Activated naive CD4-positive, alpha-beta T cell treated with anti-CD3 and anti-CD28 coated beads for 36 hours (primary cell): ENCODE measurements at places on chromosomes 4 and X.

DNA sequence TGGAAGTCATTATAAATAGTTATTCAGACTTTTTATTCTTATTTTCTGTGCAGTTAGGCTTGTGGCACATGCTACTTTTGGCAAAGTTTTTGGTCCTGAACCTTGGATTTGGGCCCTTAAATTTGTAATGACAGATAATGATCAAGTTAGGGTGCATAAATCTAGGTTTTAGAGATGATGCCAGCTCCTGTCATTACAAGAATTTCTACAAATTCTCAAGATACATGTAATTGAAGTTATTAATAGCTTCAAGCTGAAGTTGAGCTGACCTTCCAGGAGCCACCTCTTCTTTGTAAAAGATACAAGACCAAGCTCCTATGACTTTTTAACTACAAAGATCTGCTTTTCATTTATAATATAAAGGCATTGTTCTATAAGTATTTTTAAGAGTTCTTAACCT, 255.6 kb upstream of the UGT8 start:
- DNase-seq = no peak

GRCh38 chr4:77152421-77152820, 4.6 kb upstream of the CCNG2 start:
- DNase-seq = no peak

DNA sequence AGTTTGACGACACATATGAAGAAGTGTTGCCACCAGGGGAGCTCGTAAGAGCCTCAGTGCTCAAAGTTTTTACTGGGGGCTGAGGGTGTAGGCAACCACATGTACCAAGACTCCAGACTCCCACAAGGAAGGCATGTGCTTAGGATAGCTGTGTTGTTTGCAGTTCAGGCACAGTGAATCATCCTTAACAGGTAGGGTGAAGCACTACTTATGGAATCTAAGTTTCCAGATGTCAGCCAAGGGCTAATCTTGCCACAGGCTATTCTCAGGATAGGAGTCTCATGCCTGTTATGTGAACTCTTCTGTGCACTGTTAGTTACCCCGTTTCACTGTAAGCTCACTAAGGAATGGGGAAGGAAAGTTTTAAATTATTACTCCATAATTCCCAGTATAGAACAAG, 202.6 kb downstream of the TMA16 start:
- no peak for DNase-seq

DNA sequence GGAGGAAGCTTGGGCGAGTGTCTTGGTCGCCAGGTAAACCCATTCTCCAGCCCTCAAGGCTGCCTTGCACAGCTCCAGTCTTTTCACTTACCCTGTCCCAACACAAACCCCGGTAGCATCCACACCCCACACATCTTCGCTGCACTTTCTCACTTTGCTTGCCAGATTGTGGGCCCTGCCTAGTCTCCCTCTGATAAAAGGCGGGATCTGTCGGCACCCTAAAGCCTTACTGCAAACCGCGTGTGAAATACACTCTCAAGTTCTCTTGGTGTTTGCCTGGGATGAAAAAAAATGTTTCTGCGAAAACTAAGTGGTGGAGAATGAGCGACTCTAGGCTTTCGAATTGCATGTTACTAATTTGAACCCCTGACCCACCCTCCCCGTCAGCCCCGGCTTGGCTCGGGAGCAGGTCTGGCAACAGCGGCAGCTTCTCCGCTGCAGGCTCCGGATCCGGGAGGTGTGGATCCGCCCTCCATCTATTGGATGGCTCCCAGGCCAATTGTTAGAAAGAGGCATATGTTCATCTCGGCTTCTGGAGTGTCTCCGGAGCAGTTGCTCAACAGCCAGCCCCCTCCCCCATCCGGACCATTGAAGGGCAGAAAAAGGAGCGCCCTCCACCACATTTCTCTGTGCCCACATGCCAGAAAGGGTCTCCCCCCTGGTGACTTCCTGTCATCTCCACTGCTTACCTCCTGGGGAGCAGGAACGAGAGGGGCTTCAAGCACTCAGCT, 3.0 kb upstream of the CITED1 start:
- peak; percentile 39 for DNase-seq

DNA sequence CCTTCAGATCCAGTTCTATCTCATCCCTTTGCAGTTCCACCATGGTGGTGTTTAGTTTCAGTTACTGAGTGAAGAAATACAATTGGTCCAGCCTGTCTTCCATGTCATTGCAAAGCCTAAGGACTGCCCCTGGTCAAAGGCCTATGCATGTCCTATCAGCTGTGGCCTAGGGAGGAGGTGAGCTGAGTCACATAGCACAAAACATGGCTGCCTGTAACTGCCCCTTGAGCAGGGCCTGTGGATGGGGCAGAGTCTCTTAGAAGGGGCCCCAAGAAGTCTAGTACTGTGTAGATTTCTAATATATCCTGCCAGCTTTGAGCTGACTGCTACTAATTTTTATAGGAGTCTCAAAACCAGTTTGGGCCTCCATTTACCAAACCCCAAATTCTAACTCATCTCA, 296.7 kb downstream of the FBXW7 start:
- no peak for DNase-seq

DNA sequence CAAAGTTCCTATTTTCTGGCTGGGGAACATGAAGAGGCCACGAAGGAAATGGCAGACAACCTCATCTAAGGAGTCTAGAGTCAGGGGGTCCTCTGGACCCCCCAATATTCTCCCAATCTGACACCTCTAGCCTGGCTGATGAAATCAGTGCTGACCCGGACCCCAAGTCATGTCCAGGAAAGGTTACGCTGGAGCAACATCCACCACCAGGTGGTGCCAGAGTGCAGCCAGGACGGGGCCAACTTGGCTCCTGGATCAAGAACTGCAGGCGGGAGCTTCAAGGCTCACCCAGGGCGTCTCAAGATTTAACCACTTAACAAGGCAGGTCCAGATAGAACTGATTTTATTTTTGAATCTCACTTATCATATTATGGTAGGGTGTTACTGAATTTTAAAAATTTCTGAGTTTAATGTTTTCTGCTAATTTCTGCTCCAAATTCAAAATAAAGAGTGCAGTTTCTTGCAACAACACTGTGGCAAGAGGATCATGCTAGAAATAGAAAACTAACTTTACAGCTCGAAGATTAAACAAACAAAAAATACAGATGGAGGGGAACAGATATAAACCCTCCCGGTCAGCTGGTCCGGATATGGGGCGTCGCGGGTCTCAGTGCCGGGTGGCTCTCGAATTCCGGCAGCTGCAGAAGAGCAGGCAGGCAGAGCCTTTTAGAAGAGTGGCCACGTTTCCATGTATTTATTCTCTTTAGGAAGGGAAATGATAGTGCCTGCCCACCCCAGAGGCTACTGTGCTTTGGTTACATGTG, 135.5 kb downstream of the AFAP1 start:
- peak; percentile 93 for DNase-seq

DNA sequence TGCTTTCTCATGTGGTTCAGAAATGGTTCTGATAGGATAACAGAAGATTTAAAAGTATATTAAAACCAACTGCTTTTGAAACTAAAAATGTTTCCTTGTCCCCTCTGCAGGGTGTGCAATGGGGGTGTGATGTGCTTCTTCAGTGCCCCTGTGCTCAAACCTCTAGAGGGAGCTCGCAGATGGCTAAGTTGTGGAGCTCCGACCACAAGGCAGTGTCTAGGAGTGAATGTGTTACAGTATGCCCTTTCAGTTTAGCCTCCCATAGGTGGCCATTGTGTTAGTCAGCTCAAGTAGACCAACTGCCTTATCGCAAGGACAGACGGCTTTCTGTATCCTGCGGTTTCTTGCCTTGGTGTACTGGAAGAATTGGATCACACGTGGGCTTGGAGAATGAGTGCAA, 130.5 kb downstream of the TENT5D start:
- DNase-seq = no peak

- DNase-seq = no peak
Observed at GRCh38 chrX:7372825-7373525, 225.0 kb upstream of the PUDP start.
